ENCODE measurements at places on chromosomes 2 and 18. TPM values are rescaled to one million over a fixed set of nuclear protein-coding genes. Genes with fewer than 3 reads are reported as not detected.

The DAPL1 gene
- total RNA-seq: not detected

- no peak for DNase-seq
These were observed 117.8 kb downstream of the NFATC1 start for GRCh38 chr18:79513381-79514081.

DNA sequence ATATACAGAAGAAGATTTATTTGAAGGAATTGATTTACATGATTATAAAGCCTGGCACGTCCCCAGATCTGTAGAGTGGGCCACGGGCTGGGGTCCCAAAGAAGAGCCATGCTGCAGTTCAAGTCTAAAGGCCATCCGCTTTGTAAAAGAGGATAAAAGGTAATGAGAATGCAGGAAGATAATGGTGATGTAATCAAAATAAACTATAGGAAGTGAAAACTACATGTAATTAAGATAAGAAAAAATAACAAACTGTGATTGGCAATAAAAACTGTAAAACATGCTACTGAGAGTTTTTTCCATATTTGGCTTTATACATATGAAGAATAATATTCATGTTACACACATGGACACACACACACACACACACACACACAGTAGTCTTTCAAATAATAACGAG lies 59.0 kb upstream of the TMEFF2 start:
- DNase-seq: no peak

DNA sequence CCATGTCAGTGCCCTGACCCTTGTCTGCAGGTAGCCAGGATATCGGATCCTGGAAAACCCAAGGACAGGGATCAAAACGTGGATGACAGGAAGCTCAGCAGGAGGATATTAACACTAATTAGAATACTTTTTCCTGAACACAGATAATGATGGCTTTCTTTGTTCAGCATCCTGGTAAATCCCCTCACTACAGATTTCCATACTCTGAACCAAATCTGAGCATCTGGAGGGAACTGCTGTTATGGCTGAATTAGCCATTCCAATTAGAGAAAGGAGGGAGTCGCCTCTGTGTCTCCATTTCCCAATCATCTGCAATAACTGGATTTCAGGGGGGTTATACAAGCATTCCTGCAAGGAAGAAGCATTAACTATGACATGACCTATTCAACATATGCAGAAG lies 24.4 kb downstream of the CXCR4 start:
- DNase-seq: no peak

DNA sequence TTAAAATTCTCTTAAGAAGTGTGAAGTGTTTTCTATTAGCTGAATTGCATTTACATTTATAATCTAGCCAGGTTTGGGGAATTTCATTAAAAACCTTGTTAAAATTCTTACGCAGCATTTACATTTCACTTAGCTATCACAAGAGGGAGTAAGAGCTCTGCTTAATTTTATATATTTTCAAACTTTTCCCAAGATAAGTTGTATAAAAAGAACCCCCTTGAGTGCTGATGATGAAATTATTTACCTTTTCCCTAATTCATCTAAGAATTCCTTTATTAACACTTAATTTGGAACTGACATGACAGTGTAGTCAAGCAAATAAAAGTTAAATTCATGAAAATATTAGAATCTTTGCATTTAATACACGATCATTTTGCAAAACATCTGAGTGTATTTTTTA lies 54.2 kb upstream of the ZSWIM2 start:
- no peak for DNase-seq

DNA sequence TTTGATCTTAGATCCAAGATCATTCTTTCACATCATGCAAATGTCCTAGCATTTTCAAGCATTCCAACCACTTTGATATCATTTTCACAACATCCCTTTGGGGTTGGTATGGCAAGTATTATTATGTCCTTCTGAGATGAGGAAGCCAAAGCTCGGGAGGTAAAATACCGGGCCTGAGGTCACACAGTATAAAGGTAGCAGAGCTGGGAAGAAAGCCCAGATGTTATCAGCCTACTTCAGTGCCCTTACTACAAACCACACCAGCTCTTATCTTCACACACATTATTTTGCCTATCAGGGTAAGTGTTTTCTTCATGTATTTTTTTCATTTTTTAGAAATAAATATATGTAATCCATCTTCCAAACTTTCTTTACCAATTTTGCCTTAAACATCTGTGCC lies 4.2 kb upstream of the B4GALT6 start:
- DNase-seq: no peak

The GCA gene
- 33.3 TPM for total RNA-seq

Data from kidney epithelial cell (primary cell).